ENCODE measurements at places on chromosomes 1 and 21.

- DNase-seq: no peak
Observed at GRCh38 chr1:23062271-23062670, 43.0 kb downstream of the KDM1A start.

DNA sequence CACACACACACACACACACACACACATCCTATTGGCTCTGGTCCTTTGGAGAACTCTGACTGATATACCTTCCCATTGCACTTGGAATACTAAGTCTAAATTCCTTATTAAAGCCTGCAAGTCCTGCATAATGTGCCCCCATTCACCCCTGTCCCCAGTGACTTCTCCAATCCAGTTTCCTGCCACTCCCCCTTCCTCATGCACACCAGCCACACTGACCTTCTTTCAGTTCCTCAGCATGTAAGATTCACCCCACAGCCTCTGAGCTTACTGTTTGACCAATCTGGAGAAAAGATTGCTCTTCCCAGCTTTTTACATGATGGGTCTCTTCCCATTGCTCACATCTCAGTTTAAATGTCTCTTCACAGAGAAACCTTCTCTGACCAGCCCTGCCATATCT, 146.6 kb downstream of the TBX15 start:
- DNase-seq: no peak

GRCh38 chr1:15148004-15148403, 5.5 kb upstream of the TMEM51 start:
- no peak for DNase-seq

DNA sequence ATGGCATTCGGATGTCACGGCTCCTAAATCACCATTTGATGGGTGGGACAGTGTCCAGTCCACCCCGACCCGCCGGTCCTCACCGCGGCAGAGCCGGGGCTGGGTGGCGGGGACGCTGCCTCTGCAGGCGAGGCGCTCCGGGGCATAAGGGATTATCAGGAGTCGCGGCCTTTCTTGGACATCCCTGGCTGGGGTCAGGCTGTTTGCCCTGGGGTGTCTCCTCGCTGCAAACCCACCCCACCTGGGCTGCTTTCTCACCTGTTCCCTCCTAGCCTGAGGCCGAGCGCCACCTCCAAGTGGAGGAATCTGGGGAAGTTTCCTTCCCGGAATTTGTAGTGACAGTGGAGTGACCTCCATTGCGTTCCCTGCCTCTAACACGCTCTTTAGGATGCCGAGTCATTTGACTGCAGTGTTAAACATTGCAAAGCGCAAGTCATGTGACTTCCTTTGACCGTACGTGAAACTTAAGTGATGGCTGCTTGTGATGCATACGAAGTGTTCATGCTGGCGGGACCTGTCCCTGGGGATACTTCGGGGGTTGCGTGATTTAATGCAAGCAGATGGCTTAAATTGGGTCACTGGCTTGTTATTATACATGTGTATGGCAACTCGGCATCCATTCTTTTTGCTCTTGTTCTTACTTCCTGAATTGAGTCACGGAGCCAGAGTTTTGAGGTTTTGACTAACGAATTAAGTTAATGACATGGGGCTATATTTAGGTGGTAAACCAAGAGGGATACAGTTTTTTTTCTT, 536 bp downstream of the LGALS8 start:
- DNase-seq: peak; percentile 80

DNA sequence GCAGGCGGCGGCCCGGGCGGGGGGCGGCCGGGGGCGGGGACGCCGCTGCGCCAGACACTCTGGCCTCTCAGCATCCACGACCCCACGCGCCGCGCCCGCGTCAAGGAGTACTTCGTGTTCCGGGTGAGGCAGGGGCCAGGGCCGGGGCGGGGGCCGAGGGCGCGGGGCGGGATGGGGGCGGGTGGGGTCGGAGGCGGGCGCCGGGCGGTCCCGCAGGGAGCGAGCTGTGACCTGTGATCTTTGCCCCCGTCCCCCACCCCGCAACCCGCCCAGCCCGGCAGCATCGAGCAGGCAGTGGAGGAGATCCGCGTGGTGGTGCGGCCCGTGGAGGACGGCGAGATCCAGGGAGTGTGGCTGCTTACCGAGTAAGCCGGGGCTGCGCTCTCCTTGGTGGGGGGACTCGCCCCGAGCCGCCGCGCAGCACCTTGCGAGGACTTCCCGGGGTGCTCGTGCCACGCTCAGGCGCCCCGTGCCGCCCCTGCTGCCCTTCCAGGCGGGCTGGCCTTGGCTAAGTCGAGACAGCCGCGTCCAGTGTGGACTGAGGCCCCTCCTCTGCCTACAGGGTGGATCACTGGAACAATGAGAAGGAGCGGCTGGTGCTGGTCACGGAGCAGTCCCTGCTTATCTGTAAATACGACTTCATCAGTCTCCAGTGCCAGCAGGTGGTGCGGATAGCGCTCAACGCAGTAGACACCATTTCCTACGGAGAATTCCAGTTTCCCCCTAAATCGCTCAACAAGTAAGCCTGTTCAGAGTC, 514 bp downstream of the TPRG1L start:
- no peak for DNase-seq

DNA sequence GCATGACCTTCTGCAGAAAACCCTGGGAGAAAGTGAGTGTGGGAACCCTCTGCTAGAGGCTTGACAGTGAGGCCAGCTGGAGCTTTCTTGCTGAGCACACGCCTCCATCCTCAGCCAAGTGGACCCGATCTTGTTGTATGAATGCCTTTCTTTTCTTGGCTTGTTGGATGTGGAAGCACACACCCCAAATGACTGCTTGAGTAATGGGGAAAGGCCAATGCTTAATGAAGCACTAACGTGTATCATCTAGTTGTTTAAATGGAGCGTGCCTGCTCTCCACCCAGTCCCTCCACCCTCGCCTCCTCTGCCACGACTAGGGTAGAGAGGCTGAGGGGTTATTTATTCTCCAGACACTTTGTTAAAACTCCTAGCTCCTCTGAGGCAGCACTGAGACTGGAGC, 54.3 kb upstream of the IKBKE start:
- no peak for DNase-seq

GRCh38 chr1:5968161-5968736, 24.0 kb downstream of the NPHP4 start:
- no peak for DNase-seq

- DNase-seq: no peak
Observed at GRCh38 chr1:183198463-183198862, 12.4 kb downstream of the LAMC2 start.

DNA sequence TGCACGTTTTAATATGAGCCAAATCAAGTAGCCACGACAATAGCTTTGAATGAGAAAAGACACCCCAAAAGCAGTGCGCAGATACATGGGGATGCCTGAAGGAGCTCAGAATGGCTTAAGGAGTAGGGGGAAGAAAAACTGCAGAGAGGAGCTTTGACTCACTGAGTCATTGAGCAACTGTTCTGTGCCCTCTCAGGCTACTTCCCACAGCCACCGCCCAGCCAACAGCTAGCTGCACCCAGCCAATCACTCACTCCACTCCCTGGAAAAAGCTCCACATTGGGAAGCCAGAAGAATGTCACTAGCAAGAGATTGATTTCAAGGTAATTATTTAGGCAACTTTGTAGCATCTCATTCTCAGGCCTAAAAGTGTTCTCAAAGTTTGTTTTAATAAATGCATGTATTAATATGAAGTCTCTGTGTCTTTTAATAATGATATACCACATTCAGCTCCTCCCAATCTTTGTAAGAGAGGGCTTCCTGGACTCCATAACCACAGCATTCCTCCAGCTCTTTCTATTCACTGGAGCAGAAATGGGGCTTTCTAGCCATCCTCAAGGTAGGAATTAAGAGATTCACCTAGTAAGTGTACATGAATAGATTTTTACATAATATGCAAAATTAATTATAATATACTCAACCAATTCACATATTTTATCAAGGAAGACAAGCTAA, 16.8 kb downstream of the DUSP10 start:
- DNase-seq: no peak

DNA sequence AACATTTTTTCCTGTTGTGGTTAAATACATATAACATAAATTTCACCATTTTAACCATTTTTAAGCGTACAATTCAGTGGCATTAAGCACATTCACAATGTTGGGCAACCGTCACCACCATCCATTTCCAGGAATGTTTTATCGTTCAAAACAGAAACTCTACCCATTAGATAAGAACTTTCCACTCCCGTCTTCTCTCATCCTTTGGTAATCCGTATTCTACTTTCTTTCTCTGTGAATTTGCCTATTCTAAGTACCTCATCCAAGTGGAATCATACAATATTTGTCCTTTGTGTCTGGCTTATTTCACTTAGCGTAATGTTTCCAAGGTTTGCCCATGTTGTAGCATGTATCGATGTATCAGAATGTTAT, 336.0 kb downstream of the RRAGC start:
- DNase-seq: no peak

- no peak for DNase-seq
Observed at GRCh38 chr1:46983830-46984586, 39.5 kb upstream of the CYP4X1 start.

- DNase-seq: no peak
Observed at GRCh38 chr1:94047949-94048348, 73.0 kb downstream of the ABCA4 start.

DNA sequence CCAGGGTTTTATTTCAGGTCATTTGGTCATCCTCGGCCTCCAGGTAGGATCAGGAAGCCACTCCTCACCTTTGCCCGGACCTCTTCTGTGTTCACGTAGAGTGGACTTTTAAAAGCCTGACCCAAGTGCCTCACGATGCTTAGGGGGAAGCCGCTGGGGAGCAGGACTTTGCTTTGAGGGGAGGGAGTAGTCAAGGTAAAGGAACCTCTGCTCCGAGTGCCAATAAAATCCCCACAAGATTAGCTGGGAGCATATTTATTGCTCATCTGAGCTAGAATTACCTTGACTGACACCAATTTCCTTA, 603 bp upstream of the DHRS3 start:
- DNase-seq: no peak
